ENCODE measurements at places on chromosomes 2 and 18. TPM values are rescaled to one million over a fixed set of nuclear protein-coding genes. Genes with fewer than 3 reads are reported as not detected.
A peak's percentile ranks its signal among the peaks of the same experiment; 100 is the strongest.

The PRKAG3 gene
- not detected for polyA plus RNA-seq

The COL4A4 gene
- 6.5 TPM for polyA plus RNA-seq

The MAP3K19 gene
- polyA plus RNA-seq, result 0.79 TPM

The MRPL19 gene
- 57.6 TPM for polyA plus RNA-seq

The WIPF1 gene
- 33.2 TPM for polyA plus RNA-seq

The CPO gene
- polyA plus RNA-seq, result not detected

The GPR75 gene
- polyA plus RNA-seq, result 4.4 TPM

DNA sequence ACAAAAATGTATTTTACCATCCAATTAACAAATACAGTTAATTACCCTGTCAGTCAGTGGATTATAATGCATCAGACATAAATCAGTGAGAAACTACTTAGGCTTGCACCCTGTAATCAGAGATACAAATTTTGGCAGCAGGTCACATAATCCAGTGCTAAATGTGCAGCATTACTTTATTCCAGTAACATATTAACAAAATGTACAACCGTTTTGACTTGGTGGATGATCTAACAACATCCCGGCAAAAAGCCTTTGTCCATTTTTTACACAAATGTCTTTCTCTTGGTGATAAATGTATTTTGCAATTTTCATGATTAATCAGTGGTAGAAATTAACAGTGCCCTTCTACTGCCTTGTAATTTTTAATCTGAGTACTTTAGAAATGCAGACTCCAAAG lies 162.8 kb downstream of the LRP1B start:
- no peak for DNase-seq

DNA sequence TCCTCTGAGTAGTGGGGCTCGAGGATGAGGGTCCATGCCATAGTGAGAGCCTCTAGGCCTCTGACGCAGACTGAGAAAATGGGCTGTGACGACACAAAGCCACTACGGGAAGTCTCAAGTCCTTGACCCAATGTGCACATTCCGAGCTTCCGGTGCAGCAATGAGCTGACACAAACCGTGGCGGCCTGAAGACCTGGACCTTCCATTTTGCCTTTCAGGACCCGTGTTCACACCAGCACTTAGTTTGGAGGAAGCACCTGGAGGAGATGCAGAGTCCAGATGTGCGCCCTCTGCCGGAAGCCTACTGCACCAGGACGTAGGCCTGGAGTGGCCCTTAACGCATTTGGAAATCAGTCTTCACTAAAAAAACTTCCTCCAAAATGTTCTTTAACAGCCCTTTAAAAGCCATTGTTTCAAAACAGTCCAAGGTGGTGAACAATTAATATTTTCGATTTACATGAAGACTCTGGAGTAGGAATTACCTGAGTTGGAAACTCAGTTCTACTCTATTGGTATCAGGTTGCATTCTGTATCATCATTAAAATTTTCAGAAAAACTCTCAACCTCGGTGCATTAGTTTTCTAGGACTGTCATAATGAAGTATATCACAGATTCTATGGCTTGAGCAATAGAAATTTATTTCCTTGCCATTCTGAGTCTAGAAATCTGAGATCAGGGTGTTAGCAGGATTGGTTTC lies 33.9 kb downstream of the BMP10 start:
- peak; percentile 82 for DNase-seq

GRCh38 chr2:212042562-212042961 lies 496.0 kb downstream of the ERBB4 start:
- no peak for DNase-seq

DNA sequence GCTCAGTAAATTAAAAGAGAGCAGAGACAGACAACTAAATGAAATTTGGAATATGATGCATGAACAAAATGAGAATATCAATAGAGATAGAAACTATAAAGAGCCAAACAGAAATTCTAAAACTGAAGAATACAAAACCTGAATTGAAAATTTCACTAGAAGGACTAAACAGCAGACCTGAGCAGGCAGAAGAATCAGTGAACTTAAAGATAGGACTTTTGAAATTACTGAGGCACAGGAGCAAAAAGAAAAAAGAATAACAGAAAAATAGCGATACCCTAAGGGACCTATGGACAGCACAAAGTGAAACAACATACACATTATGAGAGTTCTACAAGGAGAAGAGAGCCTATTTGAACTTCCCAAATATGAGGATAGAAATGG lies 41.6 kb downstream of the UNC50 start:
- no peak for DNase-seq

DNA sequence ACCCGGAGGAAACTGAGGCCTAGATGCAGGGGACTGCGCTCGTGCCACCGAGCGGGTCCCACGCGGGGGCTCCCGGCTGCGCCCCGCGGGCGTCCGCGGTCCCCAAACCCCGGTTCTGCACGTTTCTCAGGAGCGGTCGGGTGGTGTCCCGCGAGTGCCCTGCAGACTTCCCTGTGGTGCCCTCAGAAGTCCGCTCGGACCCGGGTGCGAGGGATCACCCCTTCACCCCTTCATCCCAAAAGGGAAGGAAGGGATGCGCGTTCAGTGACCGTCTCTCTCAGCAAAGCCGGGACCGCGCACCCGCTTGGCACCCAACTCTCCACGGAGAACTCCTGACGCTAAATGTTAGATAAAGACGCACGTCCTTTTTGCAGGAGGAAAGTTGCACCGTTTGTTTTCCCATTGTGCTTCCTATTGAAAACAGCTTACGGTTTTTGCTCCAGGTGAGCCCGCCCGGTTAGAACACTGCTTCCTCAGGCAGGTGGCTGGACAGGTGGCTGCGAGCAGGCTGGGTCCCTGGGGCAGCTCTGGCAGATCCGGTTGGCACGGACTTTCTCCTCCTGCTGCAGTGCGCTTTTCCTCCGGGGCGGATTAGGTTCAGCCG lies 779 bp downstream of the DGKD start:
- peak; percentile 43 for DNase-seq

GRCh38 chr2:169767243-169767888 lies 31.3 kb upstream of the SSB start:
- DNase-seq, result peak; percentile 73

- no peak for DNase-seq
Measured at GRCh38 chr2:54813584-54813983, 90.1 kb downstream of the EML6 start.

GRCh38 chr2:224104668-224105386 lies 65.7 kb upstream of the SERPINE2 start:
- DNase-seq, result no peak

DNA sequence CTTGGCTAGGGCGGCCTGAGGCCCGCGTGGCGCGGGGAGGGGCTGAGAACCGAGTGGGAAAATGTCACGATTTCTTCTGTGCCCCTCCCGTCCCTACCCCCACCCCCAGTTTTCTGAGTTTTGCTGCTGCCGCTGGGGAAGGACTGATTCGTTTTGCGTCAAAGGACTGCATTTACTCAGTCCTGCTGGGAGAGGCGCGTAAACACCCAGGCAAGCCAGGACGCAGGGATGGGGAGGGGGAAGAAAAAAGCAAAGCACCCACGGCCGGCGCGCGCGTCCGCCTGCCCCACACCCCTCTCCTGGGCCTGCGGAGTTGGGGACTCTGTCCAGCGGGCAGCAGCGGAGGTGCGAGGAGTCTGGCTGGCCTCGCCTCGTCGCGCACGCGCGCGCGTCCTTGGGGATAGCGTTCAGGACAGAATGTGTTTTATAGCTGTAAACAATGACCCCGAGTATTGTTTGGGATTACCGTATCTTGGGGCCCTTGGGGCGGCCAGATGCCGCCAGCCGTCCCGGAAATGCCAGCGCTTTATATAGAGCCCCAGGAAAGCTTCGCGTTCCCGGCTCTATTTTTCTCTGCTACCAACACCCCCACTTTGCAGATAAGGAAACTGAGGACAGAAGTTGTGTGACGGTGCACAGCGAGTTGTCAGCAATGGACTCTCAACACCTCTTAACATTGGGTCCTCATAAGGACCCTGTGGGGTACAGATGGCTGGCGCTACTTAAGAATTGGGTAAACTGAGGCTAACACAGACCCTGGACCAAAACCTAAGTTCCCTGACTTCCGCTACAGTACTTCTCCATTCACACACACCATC lies 1.7 kb upstream of the FOSL2 start:
- peak; percentile 93 for DNase-seq

DNA sequence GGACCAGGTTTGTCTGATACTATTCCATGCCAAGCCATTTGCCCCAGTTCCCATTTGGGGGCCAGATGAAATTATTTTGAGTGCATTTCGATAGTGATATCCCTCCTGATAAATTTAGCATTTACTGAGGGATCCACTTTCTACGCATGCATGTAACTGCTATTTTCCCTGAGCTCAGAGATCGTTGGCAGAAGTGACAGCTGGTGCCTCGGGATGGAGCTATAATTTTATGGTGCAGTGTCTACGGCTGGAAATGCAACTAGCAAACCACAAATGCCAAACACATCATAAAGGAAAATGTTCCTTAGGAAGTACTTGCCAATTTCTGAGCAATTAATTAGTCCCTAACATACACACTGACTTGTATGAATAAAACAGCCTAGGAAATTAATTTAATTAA lies 254.8 kb downstream of the SLC8A1 start:
- DNase-seq, result no peak

DNA sequence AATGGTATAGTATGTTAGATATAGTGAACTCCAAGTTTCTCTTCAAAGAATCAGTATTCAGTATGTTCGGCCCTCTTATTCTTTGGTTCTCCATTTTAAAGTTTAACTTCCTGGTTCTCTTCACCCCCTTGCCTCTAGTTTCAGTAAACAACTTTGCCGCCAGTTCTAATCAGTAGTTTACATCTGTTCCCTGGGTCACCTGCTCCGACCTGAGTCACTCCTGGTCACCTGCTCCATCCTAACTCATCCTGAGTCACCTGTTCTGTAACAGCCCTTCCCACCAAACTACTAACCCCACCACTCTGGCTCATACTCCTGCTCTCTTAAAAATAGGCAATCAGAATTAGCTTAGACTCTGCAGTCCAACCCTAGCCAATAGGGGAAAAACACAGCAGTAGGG lies 23.7 kb upstream of the TEX51 start:
- no peak for DNase-seq

DNA sequence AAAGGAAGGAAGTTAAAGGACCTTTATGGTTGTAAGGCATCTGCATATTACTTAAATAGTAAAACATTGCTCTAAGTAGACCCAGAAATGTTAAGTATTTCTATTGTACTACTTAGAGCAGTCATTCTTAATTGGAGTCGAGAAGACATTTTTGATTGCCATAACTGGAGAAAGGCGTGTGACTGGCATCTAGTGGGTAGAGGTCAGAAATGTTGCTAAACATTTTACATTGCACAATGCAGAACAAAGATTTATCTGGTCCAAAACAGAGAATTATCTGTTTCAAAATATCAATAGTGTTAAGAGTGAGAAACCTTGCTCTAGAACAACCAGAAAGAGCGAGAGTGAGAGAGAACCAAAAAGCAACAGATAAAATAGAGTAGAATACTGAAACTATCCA lies 23.3 kb upstream of the ROCK1 start:
- DNase-seq, result no peak

GRCh38 chr2:170733798-170734600 lies 18.9 kb downstream of the SP5 start:
- DNase-seq, result no peak

DNA sequence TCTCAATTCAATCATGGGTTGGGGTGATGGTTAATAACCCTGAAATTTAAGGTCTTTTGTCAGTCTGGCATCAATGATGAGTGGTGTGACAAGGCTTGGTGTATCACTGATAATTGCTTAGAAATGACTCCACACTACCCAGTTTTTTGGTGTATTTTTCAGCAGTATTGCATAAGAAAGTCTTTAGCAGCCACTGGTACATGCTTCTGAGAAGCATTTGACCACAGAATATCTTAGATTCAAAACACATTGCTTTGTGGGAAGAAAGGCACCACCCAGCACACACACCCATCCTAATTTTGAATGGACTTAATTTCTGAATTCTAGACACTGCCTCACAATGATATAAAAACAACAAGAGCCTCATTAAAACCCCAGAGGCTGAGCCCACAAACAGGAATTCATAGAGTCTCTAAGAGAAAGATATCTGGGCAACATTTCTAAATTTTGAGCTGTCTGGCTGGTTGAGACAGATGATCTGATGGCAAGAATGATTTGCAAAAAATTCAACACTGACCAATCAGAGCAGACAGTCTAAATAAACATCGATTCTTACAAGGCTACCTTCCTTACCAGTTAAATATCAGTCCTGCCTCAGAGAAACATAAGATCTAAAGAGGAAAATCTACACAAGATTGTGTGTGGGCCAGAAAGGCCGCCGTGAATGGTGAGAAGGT lies 114.7 kb upstream of the CYP1B1 start:
- DNase-seq, result no peak

GRCh38 chr2:105102963-105103421 lies 65.1 kb downstream of the MRPS9 start:
- no peak for DNase-seq

DNA sequence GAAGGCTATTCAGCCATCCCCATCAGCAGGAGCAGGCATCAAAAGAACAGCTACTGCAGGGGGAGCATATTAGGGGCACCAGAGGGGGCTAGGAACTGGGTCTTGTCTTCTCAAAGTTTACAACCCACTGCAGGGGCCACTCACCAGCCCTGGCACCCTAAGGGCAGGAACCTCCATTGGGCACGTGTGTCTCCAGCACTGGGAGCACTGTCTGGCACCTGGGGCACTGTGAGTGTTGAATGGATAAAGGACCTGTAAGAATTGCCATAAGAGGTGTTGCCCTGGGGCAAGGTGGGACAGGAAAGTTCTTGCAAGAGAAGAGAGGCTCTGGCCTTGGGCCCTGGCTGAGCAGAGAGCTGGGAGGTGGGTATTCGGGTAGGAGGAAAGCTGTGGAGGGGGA lies 1.4 kb upstream of the STEAP3 start:
- no peak for DNase-seq

DNA sequence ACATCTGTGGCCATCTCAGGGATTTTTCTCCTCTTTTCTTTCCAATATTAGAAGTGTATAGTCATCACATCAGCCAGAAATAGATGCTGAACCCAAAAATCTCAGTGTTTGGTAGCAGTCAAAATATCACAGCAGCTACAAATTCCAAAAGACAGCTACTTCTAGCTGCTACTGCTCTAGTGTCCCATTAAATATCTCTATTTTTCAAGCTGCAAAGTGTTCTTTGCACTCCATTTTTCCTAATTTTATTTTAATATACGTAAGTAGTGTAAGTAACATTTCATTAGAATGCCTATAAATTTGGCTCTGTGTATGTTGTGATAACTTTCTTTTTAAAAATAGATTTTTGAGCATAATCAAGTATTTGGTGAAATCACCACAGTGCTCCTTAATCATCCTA lies 967.3 kb downstream of the BCL11A start:
- no peak for DNase-seq

Measured in left lung (tissue), 14 donors.